H54 (cell line): ENCODE measurements at places on chromosomes 5 and 9.
A peak's percentile ranks its signal among the peaks of the same experiment; 100 is the strongest.

GRCh38 chr5:176535664-176536131, 1.5 kb downstream of the RNF44 start:
- no peak for DNase-seq

DNA sequence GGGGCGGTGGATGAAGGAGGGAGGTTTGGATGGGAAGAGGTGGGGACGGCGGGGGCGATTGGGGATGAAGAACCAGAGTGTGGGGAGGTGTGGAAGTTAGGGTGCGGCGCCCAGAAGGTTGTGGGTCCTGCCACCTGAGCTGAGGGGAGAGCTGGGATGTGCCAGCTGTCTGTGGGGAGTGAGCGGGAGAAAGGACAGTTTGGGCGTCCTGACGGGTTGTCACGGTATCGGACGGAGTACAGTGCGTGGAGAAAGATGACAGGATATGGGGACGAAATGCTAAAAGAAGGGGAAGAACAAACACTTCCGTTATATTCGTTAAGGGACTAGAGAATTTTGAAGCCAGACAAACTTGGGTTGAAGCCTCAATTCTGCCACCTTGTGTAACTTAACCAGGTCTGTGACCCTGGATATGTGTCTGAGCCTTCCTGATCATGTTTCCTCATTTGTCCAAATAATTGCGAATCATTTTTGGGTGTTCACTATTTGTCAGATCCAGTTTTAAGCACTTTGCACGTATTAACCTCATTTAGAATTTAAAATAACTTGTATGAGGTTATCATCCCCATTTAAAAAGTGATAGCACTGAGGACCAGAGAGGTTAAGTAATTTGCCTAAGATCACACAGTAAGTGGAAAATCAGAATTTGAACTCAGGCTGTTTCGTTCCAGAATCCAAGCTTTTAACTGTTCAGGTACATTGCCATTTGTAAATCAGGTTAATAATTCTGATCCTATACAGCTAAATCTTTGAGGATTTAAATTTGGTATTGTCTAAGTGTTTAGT, 689 bp downstream of the CNTRL start:
- DNase-seq: no peak

GRCh38 chr9:118059484-118060278, 355.5 kb downstream of the TLR4 start:
- DNase-seq: no peak

GRCh38 chr5:97338729-97339128, 155.7 kb upstream of the RIOK2 start:
- no peak for DNase-seq

GRCh38 chr5:151896031-151896691, 28.5 kb downstream of the GLRA1 start:
- peak; percentile 23 for DNase-seq

DNA sequence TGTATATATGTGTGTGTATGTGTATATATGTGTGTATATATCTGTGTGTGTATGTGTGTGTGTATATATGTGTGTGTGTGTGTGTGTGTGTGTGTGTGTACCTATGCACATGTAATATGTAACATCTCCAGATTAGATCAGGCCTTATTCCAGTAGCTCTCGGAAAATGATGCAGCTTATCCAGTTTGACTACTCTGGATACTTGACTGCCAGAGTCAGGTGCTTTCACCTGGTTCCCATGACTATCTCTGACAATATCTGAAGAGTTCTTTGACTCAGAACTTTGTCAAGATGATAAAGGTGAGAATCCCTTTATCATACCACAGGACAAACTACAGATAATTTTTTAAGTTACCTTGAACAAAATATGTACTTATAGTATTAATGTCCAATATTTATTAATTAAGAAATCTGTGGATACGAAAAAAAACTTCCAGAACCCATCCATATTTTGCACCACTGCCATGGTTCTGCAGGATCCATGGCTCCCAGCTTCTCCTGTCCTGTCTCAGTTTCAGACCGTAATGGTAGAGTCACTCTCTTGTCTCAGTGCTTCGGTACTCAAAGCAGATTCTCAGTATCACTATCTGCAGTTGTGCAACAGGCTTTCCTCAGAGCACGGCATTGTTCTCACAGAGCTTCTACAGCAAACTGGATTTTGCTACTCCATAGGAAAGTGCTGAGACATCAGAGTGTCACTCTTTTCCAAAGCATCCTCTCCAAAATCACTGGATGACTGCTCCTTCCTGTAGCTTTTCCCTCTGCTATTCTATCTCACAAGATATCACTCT, 164.4 kb upstream of the SLC12A2 start:
- no peak for DNase-seq

GRCh38 chr5:63655043-63655442, 307.2 kb downstream of the HTR1A start:
- DNase-seq: no peak

GRCh38 chr5:118946138-118946800, 42.1 kb downstream of the DTWD2 start:
- DNase-seq: no peak

- DNase-seq: no peak
Observed at GRCh38 chr5:162801235-162801634, 636.2 kb upstream of the CCNG1 start.

DNA sequence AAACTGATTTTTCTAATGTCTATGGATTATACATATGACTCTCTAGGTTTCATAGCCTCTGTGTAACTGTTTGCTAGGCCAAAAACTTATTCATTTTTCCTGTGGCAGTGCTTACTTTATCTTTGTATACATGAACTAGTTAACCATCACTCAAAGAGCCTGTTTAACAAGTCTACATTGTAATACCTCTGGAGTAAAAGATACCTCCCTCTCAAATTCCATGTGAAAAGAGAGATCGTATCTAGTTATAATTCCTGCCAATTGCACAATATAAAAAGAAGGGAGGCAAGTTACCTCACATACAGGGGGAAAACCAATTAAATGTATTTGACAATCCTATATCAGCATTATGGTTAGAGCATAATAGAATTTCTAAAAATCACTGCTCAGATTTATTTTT, 271.9 kb upstream of the ST8SIA4 start:
- no peak for DNase-seq

DNA sequence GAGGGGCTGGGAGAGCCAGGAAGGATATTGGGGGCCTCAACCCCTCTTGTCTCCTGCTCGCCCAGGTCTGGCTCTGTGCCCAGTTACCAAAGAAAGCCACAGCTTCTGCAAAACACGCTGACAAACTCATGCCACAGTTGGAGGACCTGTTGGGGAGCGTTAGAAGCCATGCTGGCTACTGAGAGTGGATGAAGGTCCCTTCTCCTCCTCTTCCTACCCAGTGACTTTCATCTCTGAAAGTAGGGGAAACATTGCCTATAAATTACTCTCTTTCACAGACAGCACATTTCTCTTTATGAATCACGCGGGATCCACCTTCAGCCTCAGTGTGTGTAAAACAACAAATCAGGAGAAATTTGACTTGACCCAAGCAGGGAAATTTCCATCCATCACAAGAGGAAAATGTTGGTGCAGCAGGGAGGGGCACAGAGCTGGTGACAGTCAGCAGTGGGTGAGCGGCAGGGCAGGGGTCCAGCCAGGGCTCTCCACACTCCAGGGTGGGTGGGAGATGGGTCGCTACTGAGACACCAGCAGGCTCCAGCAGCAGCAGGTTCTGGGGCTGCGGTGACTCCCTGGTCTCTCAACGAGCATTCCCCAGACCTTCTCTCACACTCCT, 181.9 kb downstream of the FGF18 start:
- DNase-seq: no peak

GRCh38 chr9:127213859-127214258, 50.7 kb upstream of the GARNL3 start:
- no peak for DNase-seq
